ENCODE measurements at places on chromosomes 4 and X. TPM values are rescaled to one million over a fixed set of nuclear protein-coding genes. Genes with fewer than 3 reads are reported as not detected.

HPGDS gene
- total RNA-seq: not detected

TMPRSS11D gene
- not detected for total RNA-seq

RPS6KA3 gene
- total RNA-seq: 51.1 TPM

MAGEA9B gene
- total RNA-seq: not detected

TDO2 gene
- not detected for total RNA-seq

TBX22 gene
- total RNA-seq: not detected

NUP62CL gene
- total RNA-seq: 1.1 TPM

LPAR4 gene
- not detected for total RNA-seq

AMER1 gene
- 6.5 TPM for total RNA-seq

AADAT gene
- total RNA-seq: not detected

STPG2 gene
- total RNA-seq: not detected

GRCh38 chrX:10769696-10770619 lies 149.6 kb upstream of the MID1 start:
- no peak for DNase-seq

DNA sequence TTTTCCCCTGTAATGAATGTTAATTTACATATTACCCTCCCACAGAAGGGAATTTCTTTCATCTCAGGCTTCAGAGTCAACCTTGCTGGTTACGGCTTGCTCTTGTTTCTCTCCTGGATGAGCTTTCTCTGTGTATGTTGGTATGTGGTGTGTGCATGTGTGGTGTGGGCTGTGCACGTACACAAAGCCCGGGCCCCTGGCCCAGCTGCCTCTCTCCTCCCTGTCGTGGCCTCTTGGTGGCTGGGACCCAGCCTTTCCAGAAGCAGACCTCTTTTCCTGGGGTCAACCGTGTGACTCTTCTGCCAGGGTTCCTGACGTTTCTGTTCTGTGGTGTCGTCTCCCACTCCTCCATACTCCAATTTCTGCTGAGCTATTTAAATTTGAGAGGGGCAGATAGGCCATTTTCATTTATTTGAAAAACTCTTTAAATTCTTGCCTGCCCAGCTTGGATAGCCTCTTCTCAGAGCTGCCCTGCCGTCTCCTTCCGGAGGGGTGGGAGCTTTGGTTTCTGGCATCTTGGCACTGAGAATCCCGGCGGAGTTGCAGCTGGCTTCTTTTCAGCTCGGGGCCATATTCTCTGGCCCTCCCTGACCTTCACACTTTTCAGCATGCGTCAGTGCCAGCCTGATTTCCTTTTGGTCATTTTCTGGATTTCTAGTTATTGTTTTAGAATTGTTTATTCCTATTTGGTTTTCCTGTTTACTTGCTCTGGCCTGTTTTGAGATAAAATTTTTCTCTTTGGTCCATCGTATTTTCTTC lies 25.1 kb downstream of the FHDC1 start:
- DNase-seq: no peak

- DNase-seq: no peak
Observed at GRCh38 chr4:22201256-22201655, 252.7 kb upstream of the KCNIP4 start.

DNA sequence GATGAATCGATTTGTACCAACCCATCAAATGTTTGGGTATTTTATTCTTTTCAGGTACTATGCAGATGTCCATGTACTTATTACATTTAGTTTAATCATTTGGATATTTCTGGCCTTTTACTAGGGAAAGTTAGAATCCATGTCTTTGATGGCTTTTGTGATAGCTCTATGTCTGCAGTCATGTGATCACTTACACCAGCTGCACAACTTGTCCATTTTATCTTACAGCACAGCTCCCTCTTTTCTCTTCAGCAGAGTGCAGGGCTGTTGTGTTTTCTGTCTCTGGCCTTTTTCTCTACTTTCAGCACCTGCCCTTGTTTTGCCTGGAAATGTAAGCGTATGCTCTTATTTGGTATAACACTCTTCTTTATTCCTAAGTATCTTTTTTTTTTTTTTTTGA lies 30.6 kb downstream of the WWC2 start:
- DNase-seq: peak; percentile 24

DNA sequence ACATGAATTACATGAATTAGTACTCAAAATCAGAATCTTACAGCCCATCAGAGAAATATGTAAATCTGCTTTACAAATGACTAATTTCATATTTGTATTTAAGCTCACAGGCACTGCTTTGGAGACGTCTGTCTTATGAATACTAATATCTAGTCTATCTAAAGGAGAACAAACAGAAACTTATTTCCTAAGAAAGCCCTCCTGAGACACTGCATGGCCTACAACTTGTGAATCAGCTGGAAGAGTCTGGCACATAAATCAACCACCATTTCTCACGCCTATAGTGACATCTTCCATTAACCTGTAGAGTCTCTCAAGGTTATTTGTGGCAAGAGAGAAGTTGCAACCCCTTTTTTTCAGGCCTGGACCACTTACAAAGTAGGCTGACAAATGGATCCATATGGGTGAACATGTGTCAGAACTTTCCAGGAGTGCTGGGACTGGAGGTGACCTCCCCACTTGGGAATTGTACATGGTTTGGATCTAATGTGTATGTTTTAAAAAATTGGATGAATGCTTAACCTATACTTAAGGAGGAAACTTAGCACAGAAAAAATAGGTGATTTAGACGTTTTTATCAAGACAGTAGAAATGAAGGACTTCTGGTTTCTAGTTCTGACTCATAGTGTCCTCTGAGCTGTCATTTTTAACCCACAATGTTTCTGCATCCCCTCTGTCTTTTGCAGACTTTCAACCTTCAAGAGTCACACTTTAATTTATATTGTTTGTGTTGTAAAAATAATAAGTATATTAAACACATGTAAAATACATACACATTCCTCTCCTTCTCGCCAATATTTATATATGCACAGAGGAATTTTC lies 83.2 kb upstream of the ARHGAP24 start:
- no peak for DNase-seq

DNA sequence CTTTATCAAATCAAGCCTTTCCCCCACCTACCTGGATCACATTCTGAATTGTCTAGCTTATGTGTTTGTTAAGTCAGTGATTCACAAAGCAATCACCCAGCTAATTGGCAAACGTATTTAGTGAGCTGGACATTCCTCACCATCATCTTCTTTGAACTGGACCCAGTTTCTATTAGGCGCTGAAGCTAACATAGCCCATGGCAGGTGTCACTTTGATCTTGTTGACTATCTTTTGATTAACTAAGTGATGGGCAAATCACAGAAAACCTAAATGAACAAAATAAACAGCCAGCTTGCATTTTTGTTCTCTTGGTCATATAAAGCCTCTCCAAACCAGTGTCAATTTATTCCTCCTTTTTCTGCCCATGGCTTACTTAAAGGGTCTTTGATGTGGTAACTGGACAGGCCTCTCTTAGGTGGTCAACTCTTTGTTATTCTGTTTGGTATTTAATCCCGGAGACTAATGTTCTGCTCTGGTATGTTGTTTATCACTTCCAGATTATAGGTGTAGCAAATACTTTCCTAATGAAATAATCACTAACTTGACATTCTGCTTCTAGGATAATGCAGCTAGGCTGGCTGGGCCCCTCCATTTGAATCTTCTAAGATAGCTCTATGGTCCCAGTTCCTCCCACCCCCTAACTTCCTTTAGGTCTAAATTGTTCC lies 105.3 kb upstream of the SMIM10 start:
- DNase-seq: no peak

DNA sequence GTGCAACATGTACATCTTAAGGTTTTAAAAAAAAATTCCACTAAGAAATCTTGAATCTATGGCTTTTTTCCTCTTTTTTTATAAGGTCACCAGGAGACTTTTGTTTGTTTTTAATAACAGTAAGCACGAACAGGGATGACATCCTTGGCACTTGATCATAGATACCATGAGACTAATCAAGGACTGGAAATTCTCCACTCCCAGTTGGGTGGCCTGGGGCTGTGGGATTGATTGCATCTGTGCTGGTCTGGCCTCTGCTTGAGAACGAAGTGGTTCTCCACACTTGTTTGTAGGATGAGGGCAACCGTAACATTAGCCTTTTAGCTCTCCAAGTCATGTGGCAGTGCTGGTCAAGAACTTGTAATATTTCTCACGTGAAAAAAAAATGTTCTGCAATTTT lies 35.4 kb downstream of the SNX25 start:
- DNase-seq: no peak

DNA sequence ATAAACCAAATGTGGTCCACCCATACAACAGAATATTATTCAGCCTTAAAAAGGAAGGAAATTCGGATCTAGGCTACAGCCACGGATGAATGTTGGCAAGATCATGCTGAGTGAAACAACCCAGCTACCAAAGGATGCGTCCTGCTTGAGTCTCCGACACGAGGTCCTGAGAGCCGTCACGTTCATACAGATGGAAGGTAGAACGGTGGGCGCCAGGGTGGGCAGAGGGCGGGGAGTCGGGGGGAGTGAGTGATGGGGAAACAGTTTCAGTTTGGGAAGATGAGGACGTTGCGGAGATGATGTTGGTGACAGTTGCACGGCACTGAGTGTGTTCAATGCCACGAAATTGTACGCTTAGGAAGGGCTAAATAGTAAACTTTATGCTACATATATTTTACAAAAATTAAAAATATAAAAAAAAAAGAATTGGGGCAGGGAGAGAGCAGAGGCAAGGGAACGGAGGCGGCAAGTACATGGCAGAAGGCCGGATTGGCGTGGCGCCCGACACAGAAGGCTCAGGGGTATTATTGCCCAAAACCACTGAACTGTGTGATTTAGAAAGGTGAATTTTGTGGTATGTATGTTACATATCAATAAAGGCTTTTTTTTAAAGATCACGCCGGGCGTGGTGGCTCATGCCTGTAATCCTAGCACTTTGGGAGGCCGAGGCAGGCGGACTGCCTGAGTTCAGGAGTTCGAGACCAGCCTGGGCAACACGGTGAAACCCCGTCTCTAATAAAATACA lies 14.8 kb upstream of the MXD4 start:
- no peak for DNase-seq

DNA sequence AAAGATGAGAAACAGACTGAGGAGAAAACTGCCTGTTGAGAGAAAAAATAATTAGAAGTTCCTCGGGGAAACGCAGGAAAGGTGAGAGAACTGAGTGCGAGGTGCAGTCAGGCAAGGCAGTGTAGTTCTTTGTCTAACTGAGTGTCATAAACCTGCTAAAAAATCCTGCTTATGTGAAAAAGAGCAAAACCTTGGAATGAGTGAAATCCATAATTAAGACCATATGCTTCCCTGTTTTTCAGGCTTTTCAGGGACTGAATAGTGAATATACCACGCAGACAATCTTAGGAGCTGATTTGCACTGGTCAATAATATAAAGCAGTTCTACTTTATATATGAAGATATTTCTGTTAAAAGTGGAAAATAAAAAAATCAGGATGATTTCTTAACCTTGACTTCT lies 104.9 kb downstream of the RASGEF1B start:
- peak; percentile 12 for DNase-seq

- DNase-seq: no peak
Observed at GRCh38 chr4:73211968-73212367, 46.6 kb downstream of the ANKRD17 start.

DNA sequence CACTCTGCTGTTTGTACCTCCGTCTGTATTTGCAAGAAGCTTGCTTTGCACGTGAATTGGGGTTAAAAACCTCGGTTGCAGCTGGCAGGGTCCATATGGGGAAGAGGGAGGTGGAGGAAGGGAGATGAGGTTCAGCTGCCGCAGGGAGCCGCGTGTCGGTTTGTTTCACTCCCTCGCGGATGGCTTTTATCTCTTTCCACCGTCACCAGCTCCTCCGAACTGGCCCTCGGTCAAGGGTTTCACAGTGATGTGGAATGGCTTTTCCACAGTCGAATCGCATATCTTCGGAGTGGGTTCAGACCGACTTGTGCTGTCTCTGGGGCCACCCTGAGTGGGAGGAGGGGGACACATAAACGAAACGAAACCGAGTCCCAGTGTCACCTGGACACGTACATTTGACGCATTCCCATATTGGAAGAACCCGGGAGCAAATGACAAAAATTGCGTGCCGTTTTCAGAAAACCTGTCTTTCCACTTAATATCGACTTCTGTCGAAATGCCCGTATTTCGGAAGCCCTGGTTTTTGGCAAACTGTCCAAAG lies 929 bp downstream of the ZBTB33 start:
- DNase-seq: peak; percentile 74

- DNase-seq: no peak
Observed at GRCh38 chr4:2686379-2687265, 69.5 kb downstream of the TNIP2 start.

DNA sequence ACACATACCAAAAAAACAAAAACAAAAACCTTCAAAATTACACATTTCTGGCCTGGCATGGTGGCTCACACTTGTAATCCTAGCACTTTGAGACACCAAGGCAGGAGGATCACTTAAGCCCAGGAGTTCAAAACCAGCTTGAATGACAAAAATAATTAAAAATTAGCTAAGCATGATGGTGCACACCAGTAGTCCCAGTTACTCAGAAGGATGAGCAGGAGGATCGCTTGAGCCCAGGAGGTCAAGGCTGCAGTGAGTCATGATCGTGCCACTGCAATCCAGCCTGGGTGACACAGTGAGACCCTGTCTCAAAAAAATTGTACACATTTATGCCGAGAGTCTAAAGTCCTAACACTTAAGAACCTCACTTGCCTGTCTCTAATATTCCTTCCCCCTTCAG lies 18.3 kb downstream of the SLC39A8 start:
- peak; percentile 27 for DNase-seq

DNA sequence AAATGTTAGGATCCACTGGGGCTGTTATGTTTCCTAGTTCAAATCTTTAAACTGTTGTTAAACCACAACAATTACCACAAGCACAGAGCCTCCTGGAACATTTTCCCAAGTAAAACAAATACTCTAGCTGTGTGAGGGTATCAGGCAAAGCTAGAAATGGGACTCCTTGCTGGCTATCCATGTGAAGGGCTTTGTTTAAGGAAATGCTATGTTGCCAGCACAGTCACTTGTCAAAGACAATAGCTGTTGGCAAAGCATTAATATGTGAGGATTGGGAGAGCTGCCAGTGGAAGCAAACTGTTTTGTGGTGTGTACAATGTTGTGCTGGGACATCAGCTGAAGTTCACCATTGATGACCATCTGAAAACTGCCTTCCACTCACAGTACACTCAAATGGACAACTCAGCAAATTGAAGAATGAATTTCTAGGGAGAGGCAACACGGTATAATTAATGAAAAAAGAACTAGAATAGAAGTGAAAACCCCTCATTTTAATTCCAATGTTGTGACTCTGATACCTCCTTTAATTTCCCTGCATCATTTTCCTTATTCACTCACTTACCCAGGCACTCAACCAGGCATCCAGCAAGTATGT lies 100.8 kb downstream of the ANXA3 start:
- DNase-seq: no peak

- DNase-seq: no peak
Observed at GRCh38 chr4:15691346-15692135, 9.9 kb downstream of the FAM200B start.

GRCh38 chrX:2147928-2148327 lies 352.8 kb downstream of the DHRSX start:
- no peak for DNase-seq

GRCh38 chr4:182478475-182478874 lies 235.3 kb downstream of the TENM3 start:
- DNase-seq: no peak

- DNase-seq: no peak
Observed at GRCh38 chr4:146450524-146450923, 71.2 kb downstream of the SLC10A7 start.

GRCh38 chrX:13764765-13765164 lies 30.2 kb downstream of the OFD1 start:
- no peak for DNase-seq

All from activated CD4-positive, alpha-beta T cell treated with anti-CD3 and anti-CD28 coated beads, Interleukin-2, amount 10 ng/mL, durations not matched to agents 24 days and 14 days (primary cell).